GM12892 (cell line): ENCODE measurements at places on chromosomes 7 and 10.

GRCh38 chr10:114624951-114625780, 32.9 kb downstream of the ABLIM1 start:
- no peak for DNase-seq

GRCh38 chr10:18085855-18086254, 54.4 kb upstream of the CACNB2 start:
- DNase-seq, result no peak

GRCh38 chr10:122234416-122234815, 36.7 kb upstream of the BTBD16 start:
- DNase-seq, result no peak

- DNase-seq, result no peak
Measured at GRCh38 chr7:157979636-157980340, 607.8 kb downstream of the PTPRN2 start.

DNA sequence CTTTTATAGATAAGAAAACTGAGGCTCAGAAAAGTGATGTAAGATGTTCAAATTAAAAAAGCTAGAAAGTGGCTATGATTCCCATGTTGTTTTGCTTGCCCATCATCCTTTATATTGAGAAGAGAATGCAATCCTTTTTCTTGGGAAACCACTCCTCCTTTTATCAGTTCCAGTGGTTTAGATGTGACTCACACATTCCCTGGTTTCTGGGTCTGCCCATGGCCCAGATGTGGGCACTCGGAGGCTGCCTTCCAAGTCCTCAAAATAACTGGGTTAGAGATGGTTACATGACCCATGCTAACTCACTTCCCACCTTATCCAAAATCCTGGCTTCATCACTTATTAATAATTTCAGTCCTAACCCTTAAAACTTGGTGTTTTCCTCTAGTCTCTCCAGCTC, 550.0 kb downstream of the MDFIC start:
- no peak for DNase-seq
